ENCODE measurements at places on chromosomes 1 and 21.

GRCh38 chr1:17770983-17771382 is 15.8 kb downstream of the ACTL8 start:
- no peak for DNase-seq

DNA sequence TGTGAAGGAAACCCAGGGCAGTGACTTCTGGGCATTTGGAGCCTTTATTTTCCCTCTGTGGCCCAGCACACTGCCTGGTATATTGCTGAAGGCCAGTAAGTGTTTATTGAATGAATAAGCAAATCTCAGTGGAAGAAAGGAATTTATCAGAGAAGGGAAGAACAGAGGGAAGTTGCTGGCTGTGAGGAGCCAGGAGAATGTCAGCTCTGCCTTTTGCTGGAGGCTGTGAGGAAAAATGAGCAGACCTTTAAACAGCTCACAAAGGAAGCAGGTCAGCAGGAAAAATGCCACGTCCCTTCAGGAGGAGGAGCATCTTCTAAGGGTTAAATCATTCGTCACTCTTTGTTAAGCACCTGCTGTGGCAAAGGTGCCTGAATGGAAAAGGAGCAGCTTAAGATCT is 75.9 kb downstream of the GIPC2 start:
- DNase-seq: no peak

DNA sequence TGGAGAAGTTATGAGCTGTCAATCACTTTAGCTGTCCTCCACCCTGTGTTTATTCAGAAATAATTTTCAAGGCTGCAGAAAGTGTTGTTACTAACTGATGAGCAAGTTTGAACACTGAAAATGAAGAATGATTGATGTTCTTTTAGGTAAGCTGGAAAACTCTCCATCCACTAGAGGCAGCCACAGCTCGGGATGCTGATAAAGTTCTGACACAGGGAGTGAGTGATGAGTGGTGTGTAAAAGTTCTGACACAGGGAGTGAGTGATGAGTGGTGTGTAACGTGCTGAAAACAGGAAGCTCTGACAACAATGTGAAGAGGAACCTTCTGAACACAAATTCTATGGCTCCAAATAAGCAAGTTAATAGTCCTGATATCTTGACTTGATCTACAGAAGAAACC is 197.5 kb upstream of the PTBP2 start:
- no peak for DNase-seq

DNA sequence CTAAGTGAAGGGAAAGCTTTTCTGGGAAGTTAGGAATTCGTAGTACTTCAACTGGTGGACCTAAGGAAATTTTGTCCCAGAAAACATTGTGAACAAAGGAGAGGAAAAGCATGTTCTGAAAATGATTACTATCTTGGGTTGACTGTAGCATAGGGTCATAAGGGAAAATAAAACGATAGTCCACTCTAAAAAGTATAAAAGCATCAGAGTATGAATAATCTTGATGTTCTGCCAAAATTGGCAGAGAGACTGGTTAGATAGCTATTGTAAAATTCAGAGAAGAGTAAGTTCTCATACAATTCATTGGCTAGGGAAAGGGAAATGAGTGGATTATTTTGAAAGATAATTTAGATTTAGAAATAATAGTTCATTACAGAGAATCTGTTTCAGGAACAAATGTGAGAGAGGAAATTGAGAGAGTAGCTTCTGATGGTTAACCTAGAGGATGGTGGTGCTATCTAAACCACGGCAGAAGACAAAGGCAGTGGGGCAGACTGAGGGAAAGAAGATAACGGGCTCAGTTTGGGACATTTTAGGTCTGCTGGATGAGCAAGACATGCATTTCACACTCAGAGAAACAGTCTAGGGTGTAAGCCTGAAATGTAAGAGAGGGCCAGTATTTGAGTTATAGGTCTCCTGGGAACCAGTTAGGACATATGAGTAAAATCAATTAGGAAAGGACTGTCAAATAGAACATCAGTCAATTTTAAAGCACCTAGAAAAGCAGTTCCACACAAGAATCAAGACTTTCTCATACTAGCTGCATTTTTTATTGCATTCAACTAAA is 799.3 kb upstream of the CXADR start:
- no peak for DNase-seq

- DNase-seq: no peak
Measured at GRCh38 chr1:204917802-204918201, 47.1 kb downstream of the NFASC start.

GRCh38 chr1:63230722-63231121 is 91.6 kb upstream of the FOXD3 start:
- no peak for DNase-seq

GRCh38 chr1:90722874-90723589 is 5.9 kb upstream of the BARHL2 start:
- no peak for DNase-seq

DNA sequence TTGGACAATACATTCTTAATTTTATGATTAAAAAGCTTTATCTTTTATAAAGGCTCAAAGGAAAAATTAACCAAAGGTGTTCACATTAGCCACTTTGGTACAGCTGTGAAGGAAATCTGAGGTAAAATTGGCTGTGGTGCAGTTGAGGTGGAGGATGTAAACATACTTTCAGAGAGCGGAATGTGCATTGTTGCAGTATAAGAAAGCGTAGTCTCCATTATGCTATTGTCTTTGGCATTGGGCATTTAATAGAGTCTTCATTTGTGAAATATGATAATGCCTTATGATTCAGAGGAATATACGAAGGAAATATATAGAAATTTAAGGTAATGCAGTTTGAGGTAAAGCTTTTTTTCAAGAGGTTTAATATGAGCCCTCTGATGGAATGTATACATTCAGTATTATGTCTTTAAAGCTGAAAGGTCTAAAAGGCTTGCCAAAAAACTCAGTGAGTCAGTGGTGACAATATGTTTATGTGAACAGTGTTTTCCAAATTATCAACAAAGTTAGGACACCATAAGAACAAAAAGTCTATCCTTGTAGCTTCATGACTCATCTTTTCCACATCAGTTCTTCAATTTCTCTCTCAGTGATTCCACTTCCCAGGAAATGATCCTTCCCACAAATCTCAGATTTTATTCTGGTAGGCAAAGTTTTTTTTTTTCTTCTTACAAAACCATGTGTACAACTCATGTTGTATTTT is 26.9 kb upstream of the DDR2 start:
- DNase-seq: no peak

DNA sequence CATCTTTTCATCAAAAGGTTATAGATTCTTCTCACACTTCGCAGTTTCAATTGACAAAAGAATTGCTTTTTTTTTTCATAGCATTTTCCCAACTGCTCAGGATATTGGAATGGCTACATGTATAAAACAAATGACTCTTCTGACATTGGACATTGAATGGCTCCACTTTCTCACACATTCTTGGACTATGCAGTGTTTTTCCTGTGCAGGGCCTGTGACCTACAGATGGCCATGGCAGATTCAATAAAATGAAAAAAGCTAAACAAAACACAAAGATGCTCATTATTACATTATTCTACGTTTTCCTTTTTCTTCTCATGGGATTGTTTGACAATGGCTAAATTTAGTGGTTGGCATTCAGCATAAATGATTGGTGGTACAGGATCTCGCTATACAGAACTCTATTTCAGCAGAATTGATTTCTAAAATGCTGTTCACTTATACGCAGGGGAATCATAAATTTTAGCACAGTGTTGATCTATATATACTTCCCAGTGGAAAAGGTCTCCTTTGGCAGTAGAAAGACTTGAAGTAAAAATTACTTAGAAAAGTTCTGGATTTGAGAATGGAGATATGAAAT is 115.6 kb upstream of the ADAMTS5 start:
- DNase-seq: no peak

DNA sequence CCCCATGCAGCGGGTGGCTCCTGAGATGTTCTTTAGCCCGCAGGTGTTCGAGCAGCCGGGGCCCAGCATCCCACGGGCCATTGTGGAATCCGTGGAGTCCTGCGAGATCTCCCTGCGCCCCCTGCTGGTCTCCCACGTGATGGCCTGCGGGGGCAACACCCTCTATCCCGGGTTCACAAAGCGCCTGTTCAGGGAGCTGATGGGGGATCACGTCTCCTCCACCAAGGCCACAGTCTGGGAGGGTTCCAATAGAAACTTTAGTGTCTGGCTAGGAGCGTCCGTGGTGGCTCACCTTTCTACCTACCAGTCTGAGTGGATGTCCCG is 71.0 kb downstream of the ACTL8 start:
- DNase-seq: no peak

- no peak for DNase-seq
Measured at GRCh38 chr1:46434358-46434757, 40.2 kb downstream of the FAAH start.

GRCh38 chr1:116777831-116778830 is 23.9 kb downstream of the CD2 start:
- DNase-seq: no peak

Measured in CD4-positive, alpha-beta T cell treated with Interleukin-1 beta for 1 hour (primary cell).